ELR (cell line): ENCODE measurements at places on chromosomes 6 and 20.

GRCh38 chr6:63868351-63868750 lies 232.7 kb downstream of the PHF3 start:
- no peak for DNase-seq

GRCh38 chr6:100307561-100307960 lies 157.2 kb downstream of the SIM1 start:
- no peak for DNase-seq

- no peak for DNase-seq
Observed at GRCh38 chr6:39268721-39269120, 39.4 kb upstream of the KCNK5 start.

DNA sequence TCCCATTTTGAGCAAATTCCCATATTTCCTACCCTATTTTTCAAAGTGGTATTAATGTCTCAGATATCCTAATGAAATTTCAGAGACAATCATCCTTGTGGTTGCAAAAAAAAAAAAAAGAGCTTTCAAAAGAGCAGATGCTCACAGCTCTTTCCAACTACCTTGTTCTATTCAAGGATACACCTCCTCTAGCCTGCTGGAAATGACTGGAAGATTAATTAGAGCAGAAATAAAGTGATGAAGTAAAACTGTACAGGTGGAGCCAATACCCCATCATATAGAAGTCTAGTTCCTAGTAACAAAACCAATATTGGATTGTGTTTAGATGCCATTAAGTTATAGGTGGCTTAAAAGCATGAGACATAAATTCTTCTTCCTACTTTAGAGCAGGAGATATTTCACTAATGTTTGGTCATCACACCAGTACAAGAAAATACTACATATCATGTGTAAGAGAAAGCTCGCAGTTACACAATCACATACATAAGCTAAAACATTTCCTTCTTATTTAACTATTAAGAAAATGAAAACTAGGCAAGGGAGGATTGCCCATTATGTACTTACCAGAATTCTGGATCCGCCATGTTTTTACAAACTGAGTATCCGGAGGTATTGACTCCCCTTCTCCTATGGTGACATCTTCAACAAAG lies 42.4 kb downstream of the ILRUN start:
- no peak for DNase-seq

- peak; percentile 54 for DNase-seq
Observed at GRCh38 chr6:16168858-16169257, 40.0 kb downstream of the MYLIP start.

DNA sequence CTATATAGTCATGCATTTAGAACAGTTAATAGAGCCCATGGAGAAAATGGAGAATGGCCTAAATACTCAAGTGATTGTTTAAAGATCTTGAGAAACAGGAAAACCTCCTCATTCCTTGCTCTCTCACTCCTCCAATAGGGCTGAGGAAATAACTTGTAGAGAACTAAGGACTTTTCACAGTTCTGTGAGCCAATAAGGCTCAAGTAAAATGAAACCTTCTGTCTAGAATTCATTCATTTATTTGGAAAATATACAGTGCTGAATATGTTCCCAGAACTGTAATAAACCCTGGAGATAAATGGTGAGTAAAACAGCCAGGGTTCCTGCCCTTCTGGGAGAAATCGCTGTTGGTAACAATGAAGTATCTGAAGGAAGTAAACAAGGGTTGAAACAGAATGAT lies 35.3 kb downstream of the ELOVL2 start:
- DNase-seq, result no peak

DNA sequence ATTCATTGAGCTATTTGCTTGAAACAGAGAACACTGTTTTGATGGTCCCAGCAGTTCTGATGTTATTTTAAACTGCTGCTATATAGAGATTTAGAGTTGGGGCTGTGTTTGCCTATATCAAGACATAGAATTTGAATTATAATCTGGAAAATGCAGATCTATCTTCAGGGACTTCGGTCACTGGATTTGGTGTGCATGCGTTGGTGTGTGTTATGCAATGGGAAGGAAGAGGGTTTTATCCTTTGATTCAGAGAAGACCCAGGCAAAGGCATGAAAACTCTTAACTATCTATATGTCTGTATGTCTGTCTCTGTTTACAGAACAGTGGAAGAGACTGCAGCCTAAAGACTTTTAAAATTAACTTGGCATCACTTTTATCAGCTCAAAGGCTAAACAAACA lies 2.0 kb downstream of the ADGRB3 start:
- no peak for DNase-seq

GRCh38 chr6:108872575-108872974 lies 24.4 kb downstream of the ARMC2 start:
- DNase-seq, result no peak

- no peak for DNase-seq
Observed at GRCh38 chr20:58243653-58244410, 15.4 kb upstream of the ANKRD60 start.

- DNase-seq, result peak; percentile 76
Observed at GRCh38 chr6:2971420-2972218, at the start of gene SERPINB6. TSS of gene SERPINB6 (minus strand) at chr6:2971567. CDS start at chr6:2959332, 12,235 bp downstream.

- DNase-seq, result peak; percentile 98
Observed at GRCh38 chr6:42224222-42225028, 6.8 kb upstream of the MRPS10 start.

GRCh38 chr20:36969051-36969450 lies 17.5 kb upstream of the SAMHD1 start:
- DNase-seq, result no peak

DNA sequence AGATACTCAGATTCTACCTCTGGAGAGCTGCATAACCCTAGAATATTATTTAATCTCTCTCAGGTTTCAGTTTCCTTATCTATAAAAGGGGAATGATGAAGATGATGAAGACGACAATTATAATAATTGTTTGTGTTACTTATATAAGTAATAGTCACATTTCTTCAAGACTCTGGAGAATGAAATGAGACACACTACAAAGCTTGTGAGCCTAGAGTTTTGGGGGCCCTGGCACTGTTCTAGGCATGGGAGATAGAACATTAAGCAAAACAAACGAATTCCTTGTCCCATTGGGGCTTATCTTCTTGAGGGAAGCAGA lies 5.4 kb upstream of the ZNF217 start:
- no peak for DNase-seq

- DNase-seq, result no peak
Observed at GRCh38 chr6:56593801-56594318, 48.8 kb downstream of the DST start.

GRCh38 chr6:150953851-150954250 lies 88.3 kb downstream of the MTHFD1L start:
- DNase-seq, result no peak

- no peak for DNase-seq
Observed at GRCh38 chr20:57785061-57785460, 75.2 kb upstream of the PMEPA1 start.

- no peak for DNase-seq
Observed at GRCh38 chr6:138563650-138564049, 64.4 kb upstream of the NHSL1 start.

- DNase-seq, result peak; percentile 62
Observed at GRCh38 chr20:32456869-32457478, 98.8 kb downstream of the ASXL1 start.

GRCh38 chr20:25521382-25521781 lies 63.9 kb downstream of the NINL start:
- DNase-seq, result no peak

DNA sequence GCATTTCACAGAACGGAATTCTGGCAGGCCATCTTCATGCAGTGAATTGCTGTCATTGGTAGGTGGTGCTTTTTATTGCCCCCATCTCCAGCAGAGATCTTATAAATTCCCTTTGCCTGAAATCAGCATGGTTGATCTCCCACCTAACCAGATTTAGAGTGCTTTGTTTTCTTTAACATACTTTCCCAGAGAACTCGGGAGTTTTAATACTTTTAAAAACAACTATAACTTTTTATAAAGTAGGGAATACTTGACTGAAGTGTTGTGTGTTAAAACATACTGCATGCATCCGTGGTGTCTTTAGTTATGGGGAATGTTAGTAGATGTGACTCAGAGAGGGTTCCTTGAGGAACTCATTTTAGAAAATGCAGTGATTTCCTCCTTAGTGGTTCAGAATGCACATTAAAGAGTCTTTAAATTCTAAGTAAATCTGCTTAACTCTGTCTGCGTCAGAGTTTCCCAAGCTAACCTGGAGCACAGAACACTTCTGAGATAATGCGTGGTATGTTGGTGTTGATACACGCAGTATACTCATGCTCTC lies 54.9 kb downstream of the AKAP12 start:
- DNase-seq, result no peak

- peak; percentile 76 for DNase-seq
Observed at GRCh38 chr6:44642870-44643522, 255.5 kb downstream of the CDC5L start.

DNA sequence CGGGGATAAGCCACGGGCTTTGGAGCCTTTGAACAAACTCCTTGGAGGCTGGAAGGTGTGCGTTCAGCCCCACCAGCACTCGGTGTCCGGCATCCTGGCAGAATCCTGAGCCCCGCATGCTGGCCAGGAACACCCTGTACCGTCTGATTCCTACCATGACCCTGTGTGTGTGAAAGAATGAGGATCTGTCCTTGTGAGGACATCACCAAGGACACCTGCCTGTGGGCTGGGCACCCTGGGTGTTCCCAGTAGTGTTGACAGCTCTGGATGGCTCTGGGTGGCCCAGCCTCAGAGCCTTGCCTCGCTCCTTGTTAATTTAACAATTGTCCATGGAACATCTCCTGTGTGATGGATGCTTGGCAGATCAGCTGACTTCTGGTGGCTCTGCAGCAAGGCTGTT lies 234.3 kb downstream of the QKI start:
- DNase-seq, result no peak

GRCh38 chr20:25272223-25273000 lies 24.5 kb downstream of the PYGB start:
- no peak for DNase-seq

GRCh38 chr20:37905671-37906613 lies 3.0 kb downstream of the VSTM2L start:
- no peak for DNase-seq

DNA sequence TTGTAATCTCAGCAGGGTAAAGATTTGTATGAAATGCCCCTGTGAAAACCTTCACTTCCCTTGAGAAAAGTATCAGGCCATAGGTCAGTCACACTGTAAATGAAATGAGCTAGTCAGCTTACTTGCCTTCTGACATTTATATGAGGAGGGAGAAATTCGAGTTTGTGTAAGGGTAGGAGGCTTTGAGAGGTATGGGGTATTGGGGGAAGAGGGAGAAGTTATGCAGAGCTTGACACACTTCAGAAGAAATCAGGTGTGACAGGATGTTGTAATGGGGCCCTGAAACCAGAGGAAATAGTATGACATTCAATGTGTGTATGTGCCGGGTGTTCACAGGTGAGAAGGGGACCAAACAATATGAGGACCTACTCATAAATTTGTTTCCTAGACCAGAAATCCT lies 64.2 kb upstream of the CCN6 start:
- no peak for DNase-seq

DNA sequence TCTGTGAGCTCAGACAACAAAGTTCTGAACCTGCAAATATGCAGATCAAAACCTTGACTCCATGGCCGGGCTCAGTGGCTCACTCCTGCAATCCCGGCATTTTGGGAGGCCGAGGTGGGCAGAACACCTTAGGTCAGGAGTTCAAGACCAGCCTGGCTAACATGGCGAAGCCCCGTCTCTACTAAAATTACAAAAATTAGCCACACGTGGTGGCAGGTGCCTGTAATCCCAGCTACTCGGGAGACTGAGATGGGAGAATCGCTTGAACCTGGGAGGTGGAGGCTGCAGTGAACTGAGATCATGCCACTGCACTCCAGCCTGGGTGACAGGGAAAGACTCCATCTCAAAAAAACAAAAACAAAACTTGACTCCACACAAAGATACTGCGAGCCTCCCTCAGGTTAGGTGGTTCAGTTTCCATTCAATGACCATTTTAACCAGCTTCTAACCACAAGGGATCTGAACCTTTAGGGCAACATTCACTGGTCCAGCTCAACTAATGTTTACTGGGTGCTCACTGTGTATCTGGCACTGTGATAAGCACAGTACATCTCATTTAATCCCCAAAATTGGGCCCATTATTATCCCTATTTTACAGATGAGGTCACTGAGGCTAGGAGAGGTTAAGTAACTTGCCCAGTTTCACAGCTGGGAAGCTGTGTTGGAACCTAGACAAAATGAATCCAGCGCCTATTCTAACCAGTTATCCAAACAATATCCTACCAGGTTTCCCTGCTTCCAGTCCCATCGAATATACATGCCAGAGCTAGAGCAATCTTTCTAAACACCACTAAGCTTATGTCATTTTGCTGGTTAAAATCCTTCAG lies 1.8 kb downstream of the SNRPB start:
- no peak for DNase-seq

DNA sequence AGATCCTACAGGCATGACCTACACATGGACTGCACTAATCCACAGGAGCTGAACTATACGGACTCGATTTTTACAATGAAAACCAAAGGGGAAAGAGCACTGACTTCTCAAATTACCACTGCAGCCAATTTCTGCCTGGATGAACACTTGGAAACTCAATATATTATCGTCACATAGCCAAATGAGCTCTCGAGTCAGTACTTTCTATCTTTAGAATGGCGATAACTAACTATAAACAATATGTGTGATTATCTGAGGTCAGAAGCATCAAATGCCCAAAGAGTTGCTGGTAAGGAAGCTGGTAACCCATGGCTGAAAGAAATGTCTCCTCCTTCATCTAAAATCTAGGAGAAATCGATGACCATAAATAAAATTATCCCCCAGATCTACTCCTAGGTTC lies 86.7 kb downstream of the KIF16B start:
- no peak for DNase-seq

- DNase-seq, result no peak
Observed at GRCh38 chr6:158638324-158638854, 6.2 kb downstream of the DYNLT1 start.

DNA sequence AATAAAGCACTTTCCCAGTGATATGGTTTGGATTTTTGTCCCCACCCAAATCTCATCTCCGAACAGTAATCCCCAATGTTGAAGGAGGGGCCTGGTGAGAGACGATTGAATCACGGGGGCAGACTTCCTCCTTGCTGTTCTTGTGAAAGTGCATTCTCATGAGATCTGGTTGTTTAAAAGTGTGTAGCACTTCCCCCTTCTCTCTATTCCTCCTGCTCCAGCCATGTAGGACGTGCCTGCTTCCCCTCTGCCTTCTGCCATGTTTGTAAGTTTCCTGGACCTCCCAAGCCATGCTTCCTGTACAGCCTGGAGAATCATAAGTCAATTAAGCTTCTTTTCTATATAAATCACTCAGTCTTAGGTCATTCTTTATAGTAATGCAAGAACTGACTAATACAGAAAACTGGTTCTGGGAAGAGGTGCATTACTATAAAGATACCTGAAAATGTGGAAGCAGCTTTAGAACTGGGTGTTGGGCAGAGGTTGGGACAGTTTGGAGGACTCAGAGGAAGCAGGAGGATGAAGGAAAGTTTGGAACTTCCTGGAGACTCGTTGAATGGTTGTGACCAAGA lies 7.4 kb downstream of the EPM2A start:
- DNase-seq, result no peak
